ENCODE measurements at places on chromosomes 4 and X.
A peak's percentile ranks its signal among the peaks of the same experiment; 100 is the strongest.

GRCh38 chrX:48683411-48683982 is at the start of gene WAS:
TSS of gene WAS (plus strand) at chrX:48683799. CDS start at chrX:48683854, 55 bp downstream.
- DNase-seq: peak; percentile 60

- DNase-seq: peak; percentile 74
These were observed 29.6 kb upstream of the CHRNA9 start for GRCh38 chr4:40305328-40306170.

DNA sequence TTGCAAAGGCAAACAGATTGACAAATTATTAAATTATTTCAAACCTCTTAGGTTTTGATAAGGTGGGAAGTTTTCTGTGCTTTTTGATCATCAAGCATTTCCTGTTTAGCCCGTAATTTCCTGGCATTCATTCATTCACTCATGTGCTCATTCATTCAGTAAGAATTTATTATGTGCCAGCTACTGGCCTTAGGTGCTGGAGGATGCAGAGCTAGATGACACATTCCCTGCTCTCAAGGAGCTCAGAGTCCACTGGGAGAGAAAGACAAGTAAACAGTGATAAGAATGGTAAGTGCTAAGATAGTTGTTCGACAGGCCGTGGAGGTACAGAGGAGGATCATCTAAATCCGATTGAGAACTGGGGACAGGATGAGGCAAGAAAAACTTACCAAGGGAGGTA is 153.0 kb downstream of the DCTD start:
- DNase-seq: no peak

DNA sequence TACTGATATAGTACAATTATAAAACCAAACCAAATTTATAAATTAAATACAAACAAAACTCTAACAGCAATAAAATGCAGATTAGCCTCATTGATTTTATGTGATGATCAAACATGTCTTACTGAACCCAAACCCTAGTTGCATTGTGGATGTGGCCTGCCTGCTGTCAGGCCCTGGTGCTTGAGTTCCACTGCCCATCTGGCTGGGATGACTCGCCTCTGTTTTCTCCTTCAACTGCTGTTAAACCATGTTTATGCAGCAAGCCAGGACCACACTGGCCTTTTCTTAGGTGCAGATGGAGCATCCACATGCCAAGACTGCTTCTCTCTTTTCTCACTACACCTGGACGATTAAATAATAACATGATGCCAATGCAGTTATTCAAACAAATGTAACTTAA is 22.6 kb downstream of the NAP1L5 start:
- DNase-seq: no peak

DNA sequence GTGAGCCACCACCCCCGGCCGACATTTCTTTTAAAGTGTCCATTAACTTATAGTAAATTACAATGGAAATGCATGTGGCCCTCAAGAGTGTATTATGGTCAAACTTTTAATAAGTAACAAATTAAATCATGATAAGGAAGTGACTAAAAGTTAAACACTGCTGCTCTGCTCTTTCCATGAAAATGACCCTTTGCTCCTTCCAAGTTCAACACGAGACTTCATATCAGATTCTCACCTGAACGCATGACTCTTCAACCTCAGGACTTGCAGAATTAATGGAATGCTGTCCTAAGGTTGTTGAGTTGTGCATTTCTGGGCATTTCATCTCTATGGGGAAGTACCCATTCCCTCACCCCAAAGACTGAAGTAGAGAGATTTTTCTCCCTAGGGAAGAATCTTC is 27.1 kb downstream of the AWAT2 start:
- DNase-seq: no peak

- no peak for DNase-seq
These were observed 107.6 kb downstream of the CDS1 start for GRCh38 chr4:84690481-84690880.

GRCh38 chr4:152512483-152512882 is 23.4 kb downstream of the FBXW7 start:
- no peak for DNase-seq

DNA sequence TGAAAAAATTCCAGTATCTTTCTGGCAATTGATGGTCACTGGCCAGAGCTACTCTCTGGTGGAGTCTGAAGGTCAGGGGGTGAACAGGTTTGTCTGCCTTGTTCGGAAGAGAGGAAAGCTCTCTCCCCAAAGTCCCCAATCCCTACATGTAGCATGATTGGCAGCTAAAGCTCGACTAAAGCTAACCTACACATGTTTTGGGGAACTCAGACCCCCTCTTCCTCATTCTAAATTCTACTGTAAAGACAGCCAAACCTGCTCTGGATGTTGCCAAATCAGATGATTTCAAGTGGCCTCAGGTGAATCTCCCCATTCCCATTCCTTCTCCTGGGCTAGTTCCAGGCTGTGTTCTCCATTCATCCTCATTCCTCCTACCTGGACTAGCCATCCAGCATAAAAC is 84.1 kb downstream of the MSN start:
- DNase-seq: no peak

DNA sequence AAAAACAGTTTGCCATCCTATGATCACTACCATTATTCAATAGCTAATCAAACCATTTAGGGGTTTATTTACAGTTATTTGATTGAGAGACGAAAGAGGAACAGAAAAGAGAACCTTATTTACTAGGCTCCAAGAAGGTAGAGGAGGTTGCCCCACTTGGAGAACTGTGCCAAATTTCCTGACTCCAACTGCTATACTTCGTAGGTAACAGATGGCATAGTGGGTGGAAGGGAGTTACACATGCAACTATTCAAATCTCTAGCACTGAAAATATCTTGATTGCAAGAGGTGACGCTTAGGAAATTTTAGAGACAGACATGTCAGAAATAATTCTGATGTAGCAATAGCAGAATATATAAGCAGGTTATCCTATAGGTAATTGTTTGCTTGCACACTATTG is 38.0 kb upstream of the TMPRSS11F start:
- no peak for DNase-seq

DNA sequence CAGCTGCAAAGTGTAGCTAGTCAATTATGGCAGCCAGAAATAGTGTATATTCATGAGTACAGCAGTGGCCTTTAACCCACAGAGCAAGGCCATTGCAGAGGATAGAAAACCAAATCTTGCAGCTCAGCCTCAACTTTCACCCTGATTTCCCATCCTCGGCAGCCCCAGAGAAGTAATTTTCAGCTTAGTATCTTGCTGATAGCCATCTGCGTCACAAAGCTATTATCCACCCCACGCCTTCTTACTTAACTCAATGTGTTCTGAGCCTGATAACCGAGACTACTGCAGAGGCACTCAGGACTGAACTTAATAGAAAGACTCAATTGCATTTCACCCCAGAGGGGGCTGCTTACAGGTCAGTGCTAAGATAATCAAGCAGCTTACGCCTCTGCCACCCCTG is 174.5 kb upstream of the MAOA start:
- DNase-seq: no peak

DNA sequence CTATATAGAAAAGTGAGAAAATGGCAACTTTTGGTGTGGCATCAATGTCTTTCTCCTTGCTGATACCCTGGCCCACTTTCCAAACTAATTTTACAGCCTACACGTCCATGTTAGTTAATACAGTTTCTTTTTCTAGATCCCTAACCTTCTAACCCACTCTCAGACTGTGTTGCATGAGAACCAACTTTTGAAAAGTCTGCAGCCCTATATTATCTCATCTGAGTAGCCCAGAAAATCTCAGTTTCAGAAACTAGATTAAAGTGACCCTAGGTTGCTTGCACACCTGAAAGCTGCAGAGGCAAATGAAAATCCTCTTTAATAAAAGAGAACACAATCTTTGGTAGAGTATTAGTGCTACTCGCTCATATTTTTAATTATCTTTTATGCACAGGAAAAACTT is 371.6 kb upstream of the EMCN start:
- no peak for DNase-seq

- DNase-seq: no peak
These were observed 646.2 kb downstream of the TRAM1L1 start for GRCh38 chr4:116438981-116439729.

GRCh38 chr4:76804096-76804495 is 93.8 kb downstream of the SOWAHB start:
- no peak for DNase-seq

- DNase-seq: no peak
These were observed 136.0 kb upstream of the PABPC4L start for GRCh38 chr4:134337574-134337973.

GRCh38 chr4:107449611-107450369 is 270.2 kb downstream of the PAPSS1 start:
- DNase-seq: no peak

GRCh38 chr4:33882246-33882990 is 2361.9 kb downstream of the ARAP2 start:
- no peak for DNase-seq

- no peak for DNase-seq
These were observed 146.1 kb downstream of the CBR4 start for GRCh38 chr4:168863719-168864647.

GRCh38 chrX:71579136-71579989 is 1.1 kb downstream of the GCNA start:
- DNase-seq: no peak

- no peak for DNase-seq
These were observed 57.3 kb downstream of the AGA start for GRCh38 chr4:177384856-177385397.

- no peak for DNase-seq
These were observed 33.7 kb downstream of the DHRSX start for GRCh38 chrX:2466876-2467656.

DNA sequence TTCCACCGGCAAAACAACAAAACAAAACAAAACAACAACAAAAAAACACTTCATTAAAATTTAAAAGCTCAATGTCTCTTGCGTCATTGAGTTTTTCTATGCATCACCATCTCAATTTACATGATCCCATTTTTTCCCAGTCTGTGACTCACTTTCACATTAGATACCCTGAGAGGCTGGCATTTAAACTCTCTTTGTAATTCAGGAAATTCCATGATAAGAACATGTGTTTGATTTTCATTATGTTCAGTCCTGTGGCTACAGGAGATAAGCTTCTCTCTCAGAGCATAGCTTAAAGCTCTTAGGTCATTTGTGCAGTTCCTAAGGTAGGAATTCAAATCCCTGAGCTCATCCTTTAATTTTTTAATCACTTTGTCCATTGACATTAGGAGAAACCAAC is 104.6 kb downstream of the NBDY start:
- no peak for DNase-seq

DNA sequence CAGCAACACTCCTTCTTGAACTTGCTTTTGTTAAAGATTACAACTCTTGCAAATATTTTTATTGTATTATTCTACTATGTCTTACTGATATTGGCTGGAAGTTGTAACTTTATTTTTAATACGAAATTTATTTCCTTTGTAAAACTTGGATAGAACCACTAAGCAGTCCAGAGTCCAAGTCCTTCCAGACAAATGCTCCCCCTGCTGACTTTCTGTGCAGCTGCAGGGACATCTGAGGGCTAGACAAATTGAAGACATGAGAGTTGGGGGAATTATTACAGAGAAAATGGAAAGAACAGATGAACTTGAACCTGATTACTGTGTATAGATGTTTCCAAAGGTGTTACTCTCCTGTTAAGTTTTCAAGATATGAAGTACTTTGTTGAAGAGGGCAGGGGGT is 238.8 kb downstream of the GRIA3 start:
- DNase-seq: no peak

DNA sequence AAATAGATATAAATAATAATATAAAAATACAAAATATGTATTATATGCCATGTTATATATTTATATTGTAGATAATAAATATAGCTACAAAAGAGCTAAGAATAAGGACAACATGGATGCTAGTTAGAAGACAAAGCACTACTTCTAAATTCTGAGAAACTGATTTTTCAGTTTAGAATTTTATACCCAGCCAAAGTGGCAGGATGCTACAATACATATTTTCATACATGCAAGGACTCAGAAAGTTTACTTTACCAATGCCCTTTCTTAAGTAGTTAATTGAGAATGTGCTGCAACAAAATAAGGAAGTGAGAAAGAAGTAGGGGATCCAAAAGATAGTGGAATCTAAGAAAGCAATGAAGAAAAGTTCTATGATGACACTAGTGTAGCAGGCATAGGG is 64.5 kb downstream of the PDE5A start:
- DNase-seq: no peak

DNA sequence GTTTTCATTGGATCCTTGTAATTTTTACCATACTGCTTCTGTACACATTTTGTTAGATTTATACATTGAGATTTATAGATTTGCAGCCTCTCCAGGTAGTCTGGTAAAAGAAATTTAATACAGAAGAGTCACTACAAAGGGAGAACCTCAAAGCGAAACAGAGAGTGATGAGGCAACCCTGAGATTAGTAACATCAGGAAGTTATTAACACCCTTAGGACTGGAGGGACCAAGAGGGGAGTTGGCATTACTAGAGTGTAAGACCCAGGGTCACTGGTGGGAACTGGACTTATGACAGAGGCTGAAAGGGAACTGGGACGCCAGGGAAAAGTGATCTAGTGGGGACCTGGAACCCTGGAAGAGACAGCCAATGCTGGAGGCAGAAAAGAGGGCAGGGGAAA is 20.6 kb upstream of the MAML3 start:
- DNase-seq: no peak

- no peak for DNase-seq
These were observed 36.1 kb upstream of the DOCK11 start for GRCh38 chrX:118459494-118459893.

Data from activated T-cell treated with anti-CD3 and anti-CD28 coated beads, Interleukin-2, amount 50 U/mL, for 48 hours (primary cell).